ENCODE measurements at places on chromosomes 1 and 21.
A peak's percentile ranks its signal among the peaks of the same experiment; 100 is the strongest.

DNA sequence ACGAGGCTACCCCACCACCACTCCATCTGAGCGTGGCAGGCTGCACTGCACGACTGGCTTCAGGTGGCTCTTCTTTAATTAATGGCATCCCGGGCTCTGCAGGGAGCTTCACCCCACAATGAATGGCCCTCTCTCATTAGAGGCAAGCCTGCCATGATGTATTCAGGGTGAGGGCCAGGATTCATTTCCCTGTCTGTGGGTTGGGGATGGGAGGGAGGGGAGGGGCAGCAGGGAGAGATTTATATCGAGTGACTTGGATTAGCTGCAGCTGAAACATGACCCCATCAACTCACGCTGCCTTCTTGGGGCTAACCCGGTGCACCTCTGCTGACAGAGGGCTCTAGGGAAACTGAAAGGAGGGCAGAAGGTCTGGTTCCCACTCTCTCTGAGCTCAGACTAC, 54.2 kb downstream of the ERI3 start:
- no peak for DNase-seq

DNA sequence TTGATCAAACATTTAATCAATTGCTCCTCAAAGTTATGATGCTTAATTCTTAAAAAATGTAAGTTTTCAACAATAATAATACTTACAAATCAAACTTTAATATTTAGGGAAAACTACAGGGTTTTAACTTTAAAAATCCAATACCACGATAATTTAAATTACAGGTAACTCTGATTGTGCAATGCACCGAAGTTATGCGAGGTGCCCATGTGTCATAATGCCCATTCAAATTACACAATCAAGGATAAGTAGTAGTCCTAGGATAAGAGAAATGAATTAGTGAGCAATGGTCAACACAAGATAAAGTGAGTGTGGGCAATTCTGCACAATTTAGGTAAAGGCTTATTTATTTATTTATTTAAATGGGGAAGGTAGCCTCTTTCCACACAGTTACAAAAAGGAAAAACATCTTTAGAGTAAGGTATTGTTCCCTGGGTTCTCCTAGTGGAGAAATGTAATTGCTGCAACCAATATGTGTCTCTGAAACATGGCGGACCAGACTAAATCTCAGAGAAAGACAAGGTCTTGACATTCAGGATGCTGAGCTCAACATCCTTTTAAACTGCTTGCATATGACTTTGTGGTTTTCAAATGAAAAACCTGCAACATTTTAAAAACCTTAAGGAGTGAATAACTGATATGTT, 164.2 kb downstream of the TTLL7 start:
- no peak for DNase-seq

DNA sequence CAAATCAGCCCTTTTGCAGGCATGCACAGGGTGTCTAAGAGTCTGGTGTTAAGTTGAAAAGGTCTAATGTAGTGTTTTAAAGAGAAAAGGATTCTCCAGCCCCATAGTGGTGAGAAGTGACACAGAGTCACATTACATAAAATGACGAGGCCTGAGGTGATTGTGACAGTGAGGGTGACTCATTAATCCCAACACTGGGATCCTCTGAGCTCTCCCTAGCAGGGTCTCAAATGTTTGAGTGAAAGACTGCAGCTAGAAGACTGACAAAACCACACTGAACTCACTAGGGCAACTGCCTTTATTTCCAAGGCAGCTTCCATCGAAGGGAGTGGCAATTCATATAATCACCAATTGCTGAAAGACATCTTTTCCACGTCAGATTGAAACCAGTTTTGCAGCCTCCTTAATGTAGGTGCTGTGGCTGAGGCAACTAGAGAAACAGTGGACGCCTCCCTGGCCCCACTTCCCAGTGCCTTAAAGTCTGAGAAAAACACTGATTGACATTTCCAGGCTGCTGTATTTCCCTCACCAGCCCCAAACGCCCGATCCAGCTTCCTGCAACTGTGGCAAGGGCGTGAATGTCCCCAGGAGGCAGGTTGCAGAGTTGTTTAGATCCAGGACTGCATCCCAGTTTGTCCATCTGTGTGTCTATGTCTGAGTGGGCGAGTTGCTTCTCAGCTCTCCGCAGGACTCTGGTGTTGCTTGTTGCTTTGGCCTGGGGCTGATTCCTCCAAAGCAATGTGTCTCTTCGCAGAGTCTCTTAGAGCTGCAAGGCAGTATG, 81.4 kb downstream of the RUNX1 start:
- DNase-seq = no peak

DNA sequence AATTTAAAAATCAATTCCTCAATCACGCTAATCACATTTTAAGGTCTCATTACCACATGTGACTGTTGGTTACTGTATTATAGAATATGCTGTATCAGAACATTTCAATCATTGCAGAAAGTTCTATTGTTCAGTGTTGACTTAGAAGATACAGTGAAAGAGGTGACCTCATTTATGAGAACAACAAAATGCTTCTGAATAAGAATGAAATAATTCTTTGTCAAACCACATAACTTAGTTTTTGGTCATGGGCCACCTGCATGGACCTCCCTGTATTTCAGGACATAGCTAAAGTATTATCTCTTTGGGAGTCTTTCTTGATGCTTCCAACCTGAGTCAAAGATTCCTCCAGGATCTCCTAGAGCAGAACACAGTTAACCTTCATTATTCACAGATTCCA, 22.3 kb downstream of the MFSD2A start:
- no peak for DNase-seq

DNA sequence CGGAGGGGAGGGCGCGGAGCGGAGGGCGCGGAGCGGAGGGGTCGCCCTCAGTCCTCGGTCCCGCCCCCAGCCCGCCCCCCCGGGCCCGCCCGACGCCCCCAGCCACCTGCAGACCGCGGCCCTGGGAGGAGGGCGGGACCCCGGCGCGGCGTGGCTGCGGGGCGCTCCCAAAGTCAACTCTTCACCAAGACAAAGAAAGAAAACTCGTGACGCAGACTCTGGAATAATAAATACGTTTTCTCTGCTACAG, 1.2 kb downstream of the HES4 start:
- no peak for DNase-seq

- DNase-seq = no peak
Observed at GRCh38 chr1:194069168-194069830, 882.9 kb upstream of the B3GALT2 start.

DNA sequence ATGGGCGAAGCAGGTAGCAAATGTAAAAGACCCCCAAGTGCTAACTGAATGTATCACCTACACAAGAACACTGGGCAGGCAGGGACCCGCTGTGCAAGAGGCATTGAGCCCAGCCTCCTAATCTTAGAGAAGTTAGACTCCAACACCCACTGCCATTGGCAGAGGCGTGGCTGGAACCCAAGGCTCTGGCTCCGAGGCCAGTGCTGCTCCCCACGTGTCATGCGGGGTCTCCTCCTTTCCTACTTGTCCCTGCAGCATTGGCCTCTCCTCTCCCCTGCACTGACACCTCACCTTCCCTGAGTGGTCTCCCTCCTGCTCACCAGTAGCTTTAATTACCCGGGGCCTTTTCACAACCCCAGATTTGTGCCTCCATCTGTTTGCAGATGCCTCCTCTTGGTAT, 107.0 kb downstream of the GALNT2 start:
- DNase-seq = no peak

- DNase-seq = no peak
Observed at GRCh38 chr1:178528953-178529335, 16.0 kb downstream of the TEX35 start.

DNA sequence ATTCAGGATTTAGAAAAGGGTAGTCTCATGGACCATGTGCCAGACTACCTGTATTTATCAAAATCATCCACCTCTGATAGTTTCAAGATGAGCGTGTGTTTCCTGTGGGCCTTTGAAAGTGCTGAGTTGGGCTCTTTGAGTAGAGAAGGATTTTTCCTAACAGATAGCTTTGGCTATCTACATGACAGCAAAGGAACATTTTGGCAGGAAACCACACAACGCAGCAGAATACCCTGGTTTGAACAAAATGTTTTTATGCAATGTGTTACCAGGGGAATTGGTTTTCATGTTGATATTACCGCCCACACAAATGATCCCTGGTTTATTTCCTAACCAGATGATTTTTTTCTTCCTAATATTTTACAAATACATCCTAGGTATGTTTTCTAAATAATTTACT, 431.4 kb downstream of the NEGR1 start:
- no peak for DNase-seq

DNA sequence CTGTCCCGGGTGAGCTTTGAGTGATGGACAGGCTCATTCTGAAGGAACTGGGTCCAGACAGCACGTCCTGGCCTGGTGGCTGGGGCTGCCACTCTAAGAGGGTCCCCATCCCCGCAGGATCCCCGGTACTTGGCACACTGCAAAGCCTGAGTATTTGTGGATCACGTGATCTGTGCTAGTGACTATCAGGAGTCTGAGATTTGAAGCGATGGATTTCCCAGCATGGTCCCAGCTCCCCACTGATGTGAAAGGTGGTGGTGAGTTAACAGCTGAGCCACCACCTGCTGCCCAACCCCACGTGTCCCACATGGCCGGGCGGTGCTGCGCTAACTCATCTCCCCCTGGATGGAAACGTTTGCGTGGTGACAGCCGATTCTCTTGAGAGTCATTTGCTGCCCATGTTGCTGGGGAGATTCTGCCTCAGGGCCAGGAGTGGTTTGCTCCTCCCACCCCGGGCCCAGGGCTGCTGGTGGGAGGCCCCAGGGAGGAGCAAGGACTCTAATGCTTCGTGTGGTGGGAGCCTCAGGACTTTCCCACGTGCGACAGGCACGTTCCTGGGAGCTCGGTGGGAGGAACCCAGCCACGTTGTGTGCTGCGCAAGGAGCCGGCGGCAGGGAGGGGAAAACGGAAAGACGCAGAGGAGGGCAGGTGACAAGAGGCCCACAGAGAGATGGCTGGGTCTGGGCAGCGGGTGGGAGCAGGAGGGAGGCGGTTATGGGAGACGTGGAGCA, 15.1 kb downstream of the FAAP20 start:
- no peak for DNase-seq

- no peak for DNase-seq
Observed at GRCh38 chr1:189357317-189357716, 1120.3 kb downstream of the BRINP3 start.

- no peak for DNase-seq
Observed at GRCh38 chr1:2906085-2906484, 104.6 kb upstream of the TTC34 start.

DNA sequence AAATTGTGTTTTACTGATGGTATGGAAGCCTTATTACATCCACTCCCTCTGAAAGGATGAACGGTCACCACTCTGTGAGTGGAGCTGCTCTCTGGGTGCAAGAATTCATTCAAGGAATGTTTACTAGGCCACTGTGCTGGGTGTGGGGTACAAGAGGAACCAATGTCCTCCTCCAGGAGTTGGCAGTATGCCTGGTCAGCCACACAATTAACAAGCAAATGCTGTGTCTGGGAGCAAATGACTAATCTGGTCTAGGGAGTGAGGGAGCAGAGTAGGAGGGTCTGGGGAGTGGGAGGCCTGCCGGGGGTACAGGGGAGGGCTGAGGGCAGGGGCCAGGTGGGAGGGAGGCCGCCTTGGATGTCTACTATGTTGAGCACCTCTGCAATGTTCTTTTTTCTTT, 27.2 kb upstream of the TDRD10 start:
- no peak for DNase-seq

DNA sequence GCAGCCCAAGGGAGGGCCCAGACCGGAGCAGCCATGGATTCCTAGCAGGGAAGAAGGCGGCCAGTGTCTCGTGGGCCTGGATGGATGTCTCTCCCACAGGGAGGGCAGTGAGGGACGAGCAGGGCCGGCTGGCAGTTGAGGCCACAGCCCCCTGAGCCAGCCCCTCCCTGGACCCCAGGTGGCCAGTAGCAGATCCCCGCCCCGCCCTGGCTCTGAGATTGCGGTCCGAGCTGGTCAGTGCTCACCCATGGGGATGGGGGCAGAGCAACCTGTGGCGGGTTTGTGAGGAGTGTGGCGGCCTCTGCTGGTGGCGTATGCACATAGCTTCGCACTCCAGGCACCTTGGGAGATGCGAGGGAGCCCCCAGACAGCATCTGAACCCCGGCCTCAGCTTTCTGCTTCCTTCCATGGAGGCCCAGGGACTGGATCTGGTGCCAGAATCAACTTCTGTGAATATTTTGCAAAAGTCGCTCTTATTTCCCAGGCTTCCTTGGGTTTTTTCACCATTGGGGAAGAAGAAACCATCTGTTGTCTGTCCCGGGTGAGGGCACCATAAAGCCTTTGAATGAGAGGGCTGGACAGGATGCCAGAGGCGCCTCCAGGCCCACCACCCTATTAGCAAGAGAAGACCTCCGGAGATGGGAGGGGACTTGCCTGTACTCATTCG, 8.4 kb upstream of the KCNN3 start:
- DNase-seq = no peak

DNA sequence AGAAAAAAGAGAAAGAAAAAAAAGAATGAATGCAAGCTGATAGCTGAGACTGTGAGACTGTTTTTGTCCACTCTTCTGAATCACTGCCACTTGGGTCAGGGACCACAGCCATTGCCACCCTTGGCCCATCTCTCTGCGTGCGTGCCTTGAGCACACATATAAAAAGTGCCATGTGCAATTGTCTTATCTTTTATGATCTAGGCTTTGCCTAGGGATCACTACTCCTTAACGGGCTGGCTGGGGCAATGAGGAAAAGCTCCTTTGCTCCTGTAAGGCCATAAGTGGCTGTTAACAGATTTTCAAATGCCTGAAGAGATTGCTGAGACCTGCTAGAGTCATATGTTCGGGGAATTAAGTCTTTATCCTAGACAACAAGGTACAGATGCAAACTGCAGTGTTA, 8.2 kb downstream of the SPATA46 start:
- no peak for DNase-seq

DNA sequence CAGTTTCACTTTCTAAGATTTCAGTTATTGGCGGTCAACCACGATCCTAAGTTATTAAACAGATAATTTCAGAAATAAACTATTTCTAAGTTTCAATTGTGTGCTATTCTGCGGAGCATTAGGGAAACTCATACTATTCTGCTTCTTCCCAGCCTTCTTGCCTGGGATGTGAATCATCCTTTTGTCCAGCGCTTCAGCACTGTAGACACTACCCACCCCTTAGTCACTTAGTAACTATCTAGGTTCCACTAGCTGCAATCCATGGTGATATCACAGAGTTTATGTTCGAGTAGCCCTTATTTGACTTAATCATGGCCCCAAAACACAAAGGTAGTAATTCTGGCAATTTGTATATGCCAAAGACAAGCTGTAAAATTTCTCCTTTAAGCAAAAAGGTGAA, 279.9 kb upstream of the ADAMTS5 start:
- DNase-seq = no peak

DNA sequence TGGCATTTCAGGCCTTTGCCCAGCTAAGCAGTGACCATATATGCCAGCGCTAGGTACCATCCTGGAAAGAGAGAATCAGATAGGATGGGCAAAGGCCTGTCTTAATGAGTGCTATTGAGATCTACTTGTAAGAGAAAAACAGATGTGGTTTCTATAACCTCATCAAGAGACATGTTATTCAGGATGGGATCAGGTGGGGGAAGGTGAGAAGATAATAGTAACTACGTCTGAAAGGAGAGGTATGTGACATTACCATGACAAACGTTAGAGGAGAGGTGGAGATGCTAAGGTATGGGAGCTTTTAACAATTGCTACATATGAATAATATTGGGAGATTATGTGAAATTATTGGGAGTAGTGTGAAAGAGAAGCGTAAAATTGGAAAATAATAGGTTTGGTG, 204.2 kb upstream of the PLXNA2 start:
- no peak for DNase-seq

- no peak for DNase-seq
Observed at GRCh38 chr1:4696161-4696745, 41.8 kb downstream of the AJAP1 start.

- DNase-seq = peak; percentile 86
Observed at GRCh38 chr1:110634455-110635311, 28.5 kb upstream of the KCNA2 start.

- DNase-seq = no peak
Observed at GRCh38 chr1:205633421-205633976, 1.7 kb upstream of the ELK4 start.
